ENCODE measurements at places on chromosomes 2 and 18.

DNA sequence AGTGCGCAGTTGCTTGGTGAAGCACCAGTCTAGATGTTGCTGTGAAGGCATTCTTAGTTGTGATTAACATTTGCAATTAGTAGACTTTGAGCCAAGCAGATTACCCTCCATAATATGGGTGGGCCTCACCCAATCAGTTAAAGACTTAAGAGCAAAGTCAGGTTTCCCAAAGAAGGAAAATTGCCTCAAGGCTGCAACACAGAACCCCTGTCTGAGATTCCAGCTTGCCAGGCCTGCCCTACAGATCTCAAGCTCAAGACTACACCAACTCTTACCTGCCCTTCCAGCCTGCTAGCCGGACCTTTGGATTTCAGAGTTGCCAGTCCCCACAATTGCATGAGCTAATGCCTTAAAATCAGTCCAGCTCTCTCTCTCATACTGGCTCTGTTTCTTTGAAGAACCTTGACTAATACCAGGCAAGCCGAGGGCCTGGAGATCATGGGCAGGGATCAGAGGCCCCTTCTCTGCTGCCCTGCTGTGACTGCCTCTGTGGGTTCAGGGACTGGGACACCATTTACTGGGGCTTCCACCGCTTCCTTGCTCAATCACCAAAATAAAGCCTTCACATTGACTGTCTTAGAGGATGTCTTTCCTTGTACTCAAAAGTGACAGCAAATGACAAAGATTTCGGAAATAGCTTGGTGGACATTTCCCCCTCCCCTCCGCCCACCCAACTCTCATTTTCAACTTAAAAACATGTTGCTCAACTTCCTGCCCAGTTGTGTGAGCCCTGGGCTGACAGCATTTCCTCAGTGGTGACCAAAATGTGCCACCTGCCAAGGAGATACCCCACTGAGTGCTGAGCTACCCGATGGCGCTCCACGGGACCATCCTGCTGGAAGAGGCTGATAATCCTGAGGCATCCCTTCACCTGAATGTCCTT is 86.7 kb downstream of the GALNT14 start:
- no peak for DNase-seq

GRCh38 chr18:2191180-2191790 is 380.0 kb downstream of the METTL4 start:
- no peak for DNase-seq

DNA sequence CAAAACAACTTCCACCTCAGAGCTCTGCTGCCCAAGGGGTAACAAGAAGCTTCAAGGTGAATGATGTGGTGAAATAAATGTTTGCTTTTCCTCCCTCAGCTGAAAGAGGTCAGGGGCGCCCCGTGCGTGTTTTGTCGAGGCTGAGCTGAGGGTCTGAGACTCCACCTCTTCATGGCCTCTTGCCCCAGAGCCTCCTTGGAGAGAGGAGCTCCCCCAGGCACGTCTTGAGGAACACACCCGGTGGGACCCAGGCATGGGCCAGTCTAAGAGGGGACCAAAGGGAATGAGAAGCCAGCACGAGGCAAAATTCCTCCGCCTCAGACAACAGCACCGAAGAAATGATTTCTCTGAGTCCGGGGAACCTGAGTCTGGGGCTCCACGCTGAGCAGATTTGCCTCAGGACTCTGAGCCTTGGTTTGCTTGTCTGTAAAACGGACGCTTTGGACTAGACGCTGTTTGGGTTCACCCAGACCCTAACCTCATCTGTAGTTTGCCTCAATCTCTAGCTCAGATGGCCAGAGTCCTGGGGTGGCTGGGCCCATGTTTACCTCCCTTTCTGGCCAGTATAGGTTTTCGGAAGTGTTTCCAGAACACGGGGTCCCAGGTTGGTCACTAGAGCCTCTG is 56.4 kb upstream of the ODC1 start:
- DNase-seq = no peak

DNA sequence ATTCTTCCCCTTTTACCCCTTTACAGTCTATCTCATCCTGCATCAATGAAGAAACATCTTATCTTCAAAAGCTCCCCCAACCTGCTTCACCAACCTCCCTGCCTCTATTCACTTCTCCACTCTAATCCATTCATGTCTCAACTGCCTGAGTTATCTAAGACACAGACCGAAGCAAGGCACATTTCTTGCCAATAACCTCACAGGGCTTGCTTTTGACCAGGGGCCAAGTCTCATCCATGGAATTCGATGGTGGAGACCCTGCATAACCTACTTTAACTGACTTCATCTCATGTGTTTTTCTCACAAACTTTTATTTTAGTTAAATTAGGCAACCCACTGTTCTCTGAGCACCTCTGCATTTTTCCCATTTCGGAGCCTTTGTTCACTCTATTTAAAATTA is 69.7 kb downstream of the MYCN start:
- no peak for DNase-seq

DNA sequence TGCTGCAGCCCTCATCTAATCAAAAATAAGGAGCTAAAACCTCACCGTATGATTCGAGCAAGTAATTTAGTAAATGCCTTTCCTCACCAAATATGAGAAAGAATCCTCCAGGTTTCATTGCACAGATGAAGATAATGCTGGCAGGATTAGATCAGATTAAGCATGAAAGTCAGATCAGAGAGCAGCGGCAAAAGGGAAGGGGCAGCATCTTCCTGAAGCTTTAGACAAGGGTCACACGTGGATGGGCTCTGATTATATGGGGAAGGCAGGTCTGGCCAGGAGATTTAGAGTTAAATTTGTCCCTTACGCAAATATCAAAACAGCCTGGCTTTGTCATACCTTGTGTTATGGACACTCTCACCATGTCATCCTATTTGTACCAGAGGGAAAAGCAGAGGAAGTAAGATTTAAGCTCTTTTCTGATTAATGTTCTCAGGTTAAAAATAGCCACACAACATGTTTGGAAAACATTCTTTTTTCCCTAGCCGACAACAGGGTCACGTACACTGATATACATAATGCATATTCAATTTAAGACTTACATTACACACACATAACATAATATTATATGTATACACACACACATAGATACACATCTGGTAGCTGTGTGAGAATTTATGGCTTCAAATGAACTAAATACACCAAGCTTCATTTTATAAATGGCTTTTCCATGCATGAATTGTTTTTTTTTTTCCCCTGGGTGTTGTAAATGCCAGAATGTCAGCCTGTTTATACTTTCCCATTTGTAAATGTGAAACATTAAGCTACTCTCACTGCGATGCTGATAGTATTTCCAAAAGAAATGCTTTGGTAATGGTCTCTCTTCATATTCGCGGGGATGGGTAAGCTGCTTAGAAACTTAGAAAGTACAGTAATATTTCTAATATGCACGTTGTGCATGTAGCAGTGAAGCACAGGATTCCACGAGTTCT is 196.3 kb upstream of the SIX3 start:
- no peak for DNase-seq

- DNase-seq = no peak
Observed at GRCh38 chr2:3654531-3655225, 3.3 kb upstream of the ALLC start.

GRCh38 chr2:9939587-9940485 is 11.7 kb upstream of the GRHL1 start:
- DNase-seq = no peak

- no peak for DNase-seq
Observed at GRCh38 chr18:2979871-2980790, 32.8 kb downstream of the LPIN2 start.

GRCh38 chr18:13564579-13564978 is 161.8 kb downstream of the FAM210A start:
- no peak for DNase-seq

DNA sequence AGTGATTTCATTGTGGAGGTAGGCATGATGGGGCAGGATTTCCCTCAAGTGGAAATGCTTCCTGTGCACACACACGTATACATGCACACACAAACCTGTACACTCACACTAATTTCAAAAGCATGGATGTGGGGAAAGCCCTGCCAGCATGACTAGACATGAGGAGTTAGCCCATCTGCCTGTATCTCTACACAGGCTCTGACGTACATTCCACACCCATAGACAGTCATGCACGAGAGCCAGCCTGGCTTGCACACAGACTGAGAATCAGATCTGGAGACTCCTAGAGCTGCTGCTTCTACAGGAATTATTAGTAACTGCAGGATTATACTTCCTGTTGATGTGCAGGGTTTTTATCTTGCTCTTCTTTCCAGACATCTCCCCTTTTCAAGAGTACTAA is 27.3 kb upstream of the NFU1 start:
- no peak for DNase-seq

- DNase-seq = no peak
Observed at GRCh38 chr2:18435426-18436037, 124.9 kb downstream of the RDH14 start.
